ENCODE measurements at places on chromosomes 3 and 15.

DNA sequence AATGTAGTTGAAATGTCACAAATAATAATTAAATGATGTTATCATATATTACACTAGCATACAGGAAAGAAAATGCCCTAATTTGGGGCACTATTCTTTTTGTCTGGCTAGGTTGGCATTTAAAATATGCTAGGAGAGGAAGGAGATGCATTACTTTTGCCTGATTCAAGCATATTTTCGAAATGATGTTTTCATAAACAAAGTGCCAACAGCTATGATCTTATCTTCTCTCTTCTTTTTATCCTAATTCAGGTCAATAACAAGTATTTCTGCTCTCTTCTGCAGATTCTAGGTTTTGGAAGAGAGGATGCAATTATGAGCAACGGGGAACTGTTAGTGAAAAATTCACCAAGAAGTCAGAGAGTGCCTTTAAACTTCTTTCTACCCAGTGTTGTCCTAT, 55.8 kb upstream of the NR2F2 start:
- no peak for DNase-seq

DNA sequence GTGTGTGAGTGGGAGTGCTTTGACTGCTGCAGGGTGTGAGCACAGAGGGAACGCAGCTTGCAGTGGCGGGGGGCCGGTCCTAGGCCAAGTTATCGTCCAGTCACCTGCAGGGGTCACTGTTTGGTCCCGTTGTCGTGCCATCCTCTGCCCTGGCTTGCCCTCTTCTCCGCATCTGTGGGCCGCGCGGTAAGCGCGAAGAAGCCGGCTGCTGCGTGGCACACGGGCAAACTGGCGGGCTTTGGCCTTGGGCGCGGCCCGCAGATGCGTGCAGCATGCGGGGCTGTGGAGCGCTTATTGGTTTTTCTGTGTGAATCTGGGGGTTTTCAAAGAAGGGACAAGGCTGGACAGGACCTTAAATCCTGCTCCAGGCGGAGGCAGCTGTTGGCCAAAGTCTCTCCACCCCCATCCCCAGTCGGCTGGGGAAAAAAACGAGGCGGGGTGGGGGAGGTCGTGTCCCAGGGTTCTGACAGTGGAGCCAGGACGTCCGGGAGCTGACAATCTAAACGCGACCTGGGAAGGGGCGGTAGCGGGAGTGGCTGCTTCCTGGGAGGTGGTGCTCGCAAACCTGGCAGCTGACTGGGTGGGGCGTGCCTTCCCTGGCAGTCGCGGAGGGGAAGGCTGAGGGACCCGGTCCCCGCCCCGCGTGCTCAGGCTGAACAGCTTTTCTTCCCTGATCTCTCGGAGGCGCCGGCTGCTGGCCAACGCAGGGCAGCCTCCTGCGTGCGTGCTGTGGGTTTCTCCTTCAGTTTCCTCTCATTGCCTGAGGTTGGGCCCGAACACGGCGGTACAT, 39.7 kb upstream of the VEPH1 start:
- no peak for DNase-seq

- no peak for DNase-seq
These were observed 118.8 kb downstream of the PLD1 start for GRCh38 chr3:171691485-171691884.

DNA sequence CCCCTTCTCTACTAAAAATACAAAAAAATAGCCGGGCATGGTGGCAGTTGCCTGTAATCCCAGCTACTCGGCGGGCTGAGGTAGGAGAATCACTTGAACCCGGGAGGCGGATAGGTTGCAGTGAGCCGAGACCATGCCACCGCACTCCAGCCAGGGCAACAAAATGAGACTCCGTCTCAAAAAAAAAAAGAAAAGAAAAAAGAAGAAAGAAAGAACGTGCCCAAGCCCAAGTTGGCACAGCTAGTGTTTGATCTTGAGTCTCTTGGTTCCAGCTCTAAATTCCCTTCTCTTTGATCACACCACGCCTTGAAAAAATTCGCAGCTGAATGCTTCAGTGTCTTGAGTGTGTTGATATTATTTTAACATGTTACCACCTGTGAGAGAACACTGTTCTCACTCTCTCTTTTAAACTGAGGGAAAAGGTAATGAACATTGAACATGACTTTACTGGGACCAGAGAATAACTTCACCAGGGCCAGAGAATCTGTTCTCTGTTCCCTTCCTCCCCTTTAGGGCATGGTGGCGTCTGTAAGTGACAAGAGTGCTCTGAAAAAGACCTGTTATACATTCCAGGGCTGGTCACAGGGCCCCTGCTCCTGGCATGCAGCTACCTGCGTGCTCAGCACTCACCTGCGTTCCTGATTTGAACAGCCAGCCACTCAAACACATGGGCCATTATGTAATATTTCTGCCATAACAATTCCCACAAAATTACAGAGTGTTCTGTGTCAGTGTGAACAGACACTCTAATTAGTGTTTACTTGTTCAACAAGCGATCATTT, 19.0 kb downstream of the SLCO3A1 start:
- DNase-seq = no peak

- no peak for DNase-seq
These were observed 711.8 kb upstream of the UBE2E2 start for GRCh38 chr3:22491344-22491743.

- DNase-seq = peak; percentile 30
These were observed 324.7 kb downstream of the SHQ1 start for GRCh38 chr3:72523429-72524151.

DNA sequence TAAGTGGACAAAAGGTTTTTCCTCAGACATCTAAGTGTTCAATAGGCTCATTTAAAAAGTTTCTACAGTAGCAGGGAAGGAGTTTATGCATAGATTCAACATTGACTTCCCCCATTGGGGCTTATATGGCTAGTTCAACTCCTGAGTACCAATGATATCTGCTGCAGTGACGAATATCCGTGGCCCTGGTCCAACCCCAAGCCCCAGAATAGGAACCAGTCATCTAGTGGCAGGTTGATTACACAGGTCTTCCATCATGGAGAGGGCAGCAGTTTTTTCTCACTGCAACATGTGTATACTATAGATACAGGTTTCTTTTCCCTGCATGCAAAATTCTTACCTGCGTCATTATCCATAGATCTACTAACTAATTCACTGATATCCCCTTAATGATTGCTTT, 45.8 kb upstream of the KPNA4 start:
- no peak for DNase-seq

Data from activated naive CD4-positive, alpha-beta T cell treated with anti-CD3 and anti-CD28 coated beads for 36 hours (primary cell).